ENCODE measurements at places on chromosomes 3 and 15.

GRCh38 chr15:66780172-66780972 lies 78.3 kb downstream of the SMAD6 start:
- DNase-seq, result no peak

DNA sequence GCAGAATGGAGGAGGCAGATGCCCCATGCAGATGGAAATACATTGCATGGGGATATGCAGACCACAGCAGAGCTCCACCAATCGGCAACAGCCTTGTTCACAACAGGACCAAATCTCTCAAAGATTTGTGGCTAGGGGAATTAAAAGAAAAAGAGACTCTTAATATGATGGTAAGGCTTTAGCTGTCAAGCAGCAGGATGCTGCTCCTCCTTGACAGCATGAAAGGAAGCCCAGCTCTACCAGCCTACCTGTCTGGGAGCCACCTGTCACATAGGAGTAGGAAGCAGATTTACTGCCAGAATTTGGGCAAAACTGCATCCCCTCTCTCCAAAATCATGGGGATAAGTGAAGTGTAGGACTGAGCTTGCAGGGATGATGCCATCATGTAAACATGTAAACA lies 769.6 kb upstream of the ARPP21 start:
- no peak for DNase-seq

DNA sequence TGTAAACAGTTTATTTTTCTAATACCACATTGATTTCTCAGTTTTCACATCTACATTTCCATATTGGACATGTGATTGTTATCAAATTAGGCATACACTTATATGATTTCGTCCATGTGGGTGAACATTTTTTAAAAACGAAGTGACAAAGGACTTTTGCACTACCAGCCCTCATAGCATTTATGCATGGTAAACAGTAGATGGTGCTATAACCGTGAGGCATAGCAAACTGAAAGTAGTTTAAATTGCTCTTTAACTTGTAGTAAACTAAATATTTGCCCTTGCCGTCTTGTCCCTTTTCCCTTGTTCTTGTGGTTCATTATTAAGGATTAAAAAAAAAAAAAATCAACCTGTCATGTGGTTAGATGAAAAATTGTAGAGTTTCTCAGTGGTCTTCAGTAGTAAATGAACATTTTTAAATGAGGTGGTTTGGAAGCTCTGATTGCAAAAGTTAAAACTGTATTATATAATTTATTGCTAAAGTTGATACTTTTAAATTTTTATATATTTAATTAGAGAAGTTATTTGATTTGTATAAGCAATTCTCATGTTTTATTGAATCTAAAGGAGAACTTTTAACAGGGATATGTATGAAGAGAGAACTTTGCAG lies 24.0 kb downstream of the STX19 start:
- DNase-seq, result no peak

DNA sequence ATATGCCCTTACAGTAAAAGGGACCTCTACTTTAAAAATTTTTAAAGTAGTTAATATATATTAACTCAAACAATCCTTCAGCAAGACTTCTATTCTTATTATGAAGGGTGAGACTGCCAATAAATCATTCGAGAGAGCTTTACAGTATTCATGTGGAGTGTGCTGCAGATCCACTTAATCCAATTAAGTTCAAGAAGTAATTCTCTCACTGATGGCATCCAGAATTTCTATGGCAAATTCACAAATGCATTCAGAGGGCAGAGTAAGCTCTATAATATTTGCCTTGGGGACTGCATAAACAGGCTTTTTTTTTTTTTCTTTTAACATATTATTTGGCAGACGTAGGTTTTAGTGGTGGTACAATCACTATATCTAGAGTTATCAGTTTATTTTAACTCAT lies 692.0 kb downstream of the NLGN1 start:
- no peak for DNase-seq

- no peak for DNase-seq
Observed at GRCh38 chr3:189779166-189779565, 148.0 kb downstream of the TP63 start.

DNA sequence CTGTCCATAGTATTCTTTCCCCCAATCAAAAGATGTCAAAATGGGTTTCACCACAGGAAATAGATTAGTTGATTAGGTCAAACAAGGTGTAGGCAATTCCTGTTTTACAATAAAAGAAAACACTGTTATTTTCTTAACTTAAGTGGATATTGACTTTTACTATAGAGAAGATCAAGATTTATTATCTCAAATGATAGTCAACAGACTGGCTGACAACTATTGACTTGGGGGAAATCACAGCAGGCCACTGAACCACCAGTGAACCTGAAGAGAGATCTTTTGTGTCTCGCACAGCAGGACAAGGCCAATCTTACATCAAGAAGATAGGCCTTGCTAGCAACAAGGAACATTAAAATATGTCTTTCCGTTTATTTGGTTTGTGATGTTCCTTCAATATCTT lies 1187.6 kb downstream of the SI start:
- no peak for DNase-seq

- no peak for DNase-seq
Observed at GRCh38 chr15:77768107-77768506, 135.4 kb upstream of the LINGO1 start.

DNA sequence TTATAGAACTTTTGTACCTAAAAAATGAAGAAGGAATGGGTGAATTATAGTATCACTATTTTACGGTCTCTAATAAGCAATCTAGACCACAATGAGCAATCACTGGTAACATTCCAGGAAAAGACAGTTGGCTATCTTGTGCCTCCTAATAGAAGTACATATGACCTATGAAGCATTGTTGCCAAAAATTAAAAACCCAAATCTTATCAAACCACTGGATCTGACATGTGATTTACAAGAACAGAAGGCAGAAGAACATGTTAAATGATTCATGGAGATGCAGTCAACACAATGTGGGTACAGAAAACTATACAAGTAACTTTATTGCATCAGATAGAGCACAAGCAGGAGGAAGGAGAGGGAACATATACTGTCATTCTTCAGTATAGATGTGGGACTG lies 14.5 kb upstream of the HYKK start:
- no peak for DNase-seq

- peak; percentile 36 for DNase-seq
Observed at GRCh38 chr3:108088697-108089096, 2.1 kb downstream of the CD47 start.

DNA sequence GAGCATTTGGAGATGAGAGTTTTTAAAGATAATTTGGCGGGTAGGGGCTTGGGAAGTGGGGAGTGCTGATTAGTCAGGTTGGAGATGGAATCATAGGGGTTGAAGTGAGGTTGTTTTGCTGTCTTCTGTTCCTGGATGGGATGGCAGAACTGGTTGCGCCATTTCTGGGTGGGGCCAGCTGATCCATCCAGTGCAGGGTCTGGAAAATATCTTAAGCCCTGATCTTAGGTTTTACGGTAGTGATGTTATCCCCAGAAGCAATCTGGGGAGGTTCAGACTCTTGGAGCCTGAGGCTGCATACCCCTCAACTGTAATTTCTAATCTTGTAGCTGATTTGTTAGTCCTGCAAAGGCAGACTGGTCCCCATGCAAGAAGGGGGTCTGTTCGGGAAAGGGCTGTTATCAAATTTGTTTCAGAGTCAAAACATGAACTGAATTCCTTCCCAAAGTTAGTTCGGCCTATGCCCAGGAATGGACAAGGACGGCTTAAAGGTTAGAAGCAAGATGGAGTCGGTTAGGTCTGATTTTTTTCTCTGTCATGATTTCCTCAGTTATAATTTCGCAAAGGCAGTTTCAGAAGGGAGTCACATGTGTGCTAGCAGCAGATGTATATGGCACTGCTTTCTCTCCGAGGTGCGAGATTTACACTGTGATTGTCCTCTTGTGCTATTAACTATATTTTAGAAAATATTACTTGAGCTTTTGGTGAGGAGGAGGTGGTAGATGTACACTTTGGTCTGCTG lies 540.4 kb downstream of the EDEM1 start:
- DNase-seq, result no peak

- DNase-seq, result no peak
Observed at GRCh38 chr3:45066109-45066801, 40.2 kb downstream of the CLEC3B start.

DNA sequence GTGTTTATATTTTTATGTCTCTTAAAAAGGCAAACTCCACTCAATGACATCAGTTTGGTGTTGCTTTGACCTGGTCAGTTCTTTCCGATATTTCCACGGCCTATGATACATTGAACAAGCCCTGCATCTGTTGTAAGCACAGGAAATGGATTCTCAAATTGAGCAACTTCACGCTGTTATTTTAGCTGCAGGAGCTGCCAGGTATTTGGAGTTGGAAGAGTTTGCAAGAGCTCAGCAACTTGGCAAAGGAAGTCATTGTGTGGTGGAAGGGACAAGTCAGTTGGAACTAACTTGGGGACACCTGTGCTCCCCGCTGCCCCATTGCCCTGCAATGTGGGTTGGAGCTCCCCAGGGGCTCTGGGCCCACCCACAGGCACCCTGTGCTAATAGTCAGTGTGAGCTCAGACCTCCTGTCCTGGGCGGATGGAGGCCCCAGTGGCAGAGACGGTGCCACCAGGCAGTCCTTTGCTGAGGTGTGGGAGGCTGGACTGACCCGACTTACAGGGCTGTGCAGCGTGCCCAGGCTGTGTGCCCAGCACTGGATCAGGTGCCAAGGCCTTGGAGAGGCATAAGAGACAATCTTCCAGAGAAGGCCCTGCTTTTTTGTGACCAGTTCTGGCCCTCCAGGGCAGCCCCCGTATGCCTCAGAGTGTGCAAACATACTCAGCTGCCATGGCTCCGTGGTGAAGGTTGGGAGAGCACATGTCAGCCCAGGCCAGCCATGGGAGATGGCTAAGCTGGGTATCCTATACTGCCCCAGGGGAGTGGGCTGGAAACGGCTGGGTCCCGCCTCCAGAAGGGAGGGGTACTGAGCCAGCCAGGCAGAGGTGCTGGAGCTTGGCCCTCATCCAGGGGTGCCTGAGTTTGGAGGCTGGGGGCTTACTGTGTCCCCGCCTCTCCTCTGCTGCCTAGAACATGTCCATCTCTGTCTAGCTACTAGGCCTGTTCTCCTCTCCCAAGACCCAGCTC lies 43.5 kb downstream of the KY start:
- no peak for DNase-seq

- no peak for DNase-seq
Observed at GRCh38 chr15:68183616-68184315, 21.4 kb downstream of the CALML4 start.

DNA sequence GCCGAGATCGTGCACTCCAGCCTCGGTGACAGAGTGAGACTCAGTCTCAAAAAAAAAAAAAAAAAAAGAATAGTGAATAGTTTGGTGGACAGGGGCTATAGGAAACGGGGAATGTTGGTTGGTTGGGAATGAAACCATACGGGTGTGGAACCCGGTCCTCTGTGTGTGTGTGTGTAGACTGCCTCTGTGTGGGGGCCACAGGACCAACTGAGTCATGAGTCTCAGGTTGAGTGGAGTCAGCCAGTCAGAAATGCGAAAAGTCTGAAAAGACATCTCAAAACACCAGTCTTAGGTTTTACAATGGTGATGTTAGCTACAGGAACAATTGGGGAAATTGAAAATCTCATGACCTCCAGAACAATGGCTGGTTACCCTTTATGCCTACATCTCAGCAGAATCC lies 44.5 kb downstream of the ZDHHC19 start:
- no peak for DNase-seq

GRCh38 chr15:69078638-69079037 lies 64.1 kb downstream of the NOX5 start:
- DNase-seq, result no peak

- no peak for DNase-seq
Observed at GRCh38 chr3:89562373-89562772, 455.0 kb downstream of the EPHA3 start.

DNA sequence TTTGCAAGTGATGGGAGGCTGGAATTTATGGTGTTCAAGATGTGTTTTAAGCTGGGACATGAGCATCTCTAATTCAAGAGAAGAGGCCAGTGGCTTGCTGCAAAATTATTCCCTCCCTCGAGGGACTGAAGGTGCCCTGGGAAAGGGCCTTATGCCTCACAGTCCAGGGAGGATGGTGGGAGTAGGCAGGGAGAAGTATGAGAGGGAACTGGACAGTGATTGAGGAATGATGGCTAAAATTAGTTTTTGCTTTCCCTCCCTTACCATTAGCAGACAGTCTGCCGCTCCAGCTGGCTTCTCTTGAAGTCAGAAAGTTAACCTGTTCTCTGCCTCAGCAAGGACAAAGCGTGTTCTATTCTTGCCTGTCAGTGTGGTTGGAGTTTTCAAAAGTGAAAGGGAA lies 139.8 kb upstream of the SEMA6D start:
- DNase-seq, result no peak

- DNase-seq, result no peak
Observed at GRCh38 chr3:32975891-32976595, 24.6 kb downstream of the CCR4 start.

- peak; percentile 50 for DNase-seq
Observed at GRCh38 chr3:30658328-30659052, 52.1 kb downstream of the TGFBR2 start.

DNA sequence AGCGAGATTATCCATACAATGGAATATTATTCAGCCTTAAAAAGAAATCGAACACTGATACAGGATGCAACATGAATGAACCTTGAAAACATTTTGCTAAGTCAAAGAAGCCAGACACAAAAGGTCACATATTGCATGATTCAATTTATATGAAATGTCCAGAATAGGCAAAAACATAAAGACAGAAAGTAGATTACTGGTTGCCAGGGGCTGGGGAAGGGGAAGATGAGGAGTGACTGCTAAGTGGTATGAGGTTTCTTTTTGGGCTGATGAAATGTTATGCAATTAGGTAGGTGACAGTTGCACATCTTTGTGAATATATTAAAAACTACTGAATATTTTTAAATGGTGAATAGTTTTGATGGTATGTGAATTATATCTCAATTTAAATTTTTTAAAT lies 38.3 kb downstream of the LRRFIP2 start:
- no peak for DNase-seq

GRCh38 chr3:196996454-196997265 lies 28.0 kb upstream of the PIGZ start:
- no peak for DNase-seq

GRCh38 chr3:126474498-126475412 lies 936 bp downstream of the ZXDC start:
- no peak for DNase-seq

- DNase-seq, result peak; percentile 24
Observed at GRCh38 chr3:192850451-192850981, 67.1 kb downstream of the MB21D2 start.

DNA sequence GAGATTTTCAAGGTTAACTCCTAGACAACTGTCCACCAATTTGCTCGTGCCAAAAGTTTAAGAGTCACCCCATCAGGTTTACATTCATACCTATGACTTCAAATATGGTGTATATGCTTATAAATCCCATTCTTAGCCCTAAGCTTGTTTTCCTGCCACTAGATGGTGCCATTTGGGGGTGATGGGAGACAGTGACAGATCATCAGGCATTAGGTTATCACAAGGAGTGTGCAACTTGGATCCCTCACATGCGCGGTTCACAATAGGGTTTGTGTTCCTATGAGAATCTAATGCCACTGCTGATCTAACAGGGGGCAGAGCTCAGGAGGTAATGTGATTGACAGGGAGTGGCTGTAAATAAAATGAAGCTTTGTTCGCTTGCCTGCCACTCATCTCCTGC lies 182.7 kb downstream of the CNTN6 start:
- no peak for DNase-seq

DNA sequence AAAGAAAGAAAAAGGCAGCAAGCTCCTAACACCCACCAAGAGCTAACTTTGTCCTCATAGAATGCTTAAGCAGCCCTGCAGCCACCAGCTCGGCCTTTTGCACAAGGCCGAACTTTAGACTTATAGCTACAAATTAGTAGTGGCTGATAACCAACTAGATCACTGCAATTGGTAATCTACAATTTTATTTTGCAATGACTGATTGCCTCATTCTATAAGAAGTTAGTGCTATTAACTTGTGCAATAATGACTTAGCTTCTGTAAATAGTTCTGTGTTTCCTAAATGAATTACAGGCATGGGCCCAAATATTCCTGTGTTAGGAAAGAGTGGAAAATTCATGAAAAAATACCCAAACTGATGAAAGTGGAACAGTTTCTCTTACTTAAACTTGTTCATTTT lies 284.8 kb upstream of the CFAP20DC start:
- DNase-seq, result no peak
